Ovary (tissue), 10 donors: ENCODE measurements at places on chromosomes 1 and 21. TPM values are rescaled to one million over a fixed set of nuclear protein-coding genes. Genes with fewer than 3 reads are reported as not detected.
A peak's percentile ranks its signal among the peaks of the same experiment; 100 is the strongest.

GRCh38 chr1:157245823-157246222, 107.6 kb upstream of the ETV3 start:
- no peak for DNase-seq
- no peaks in the 10 kb centered on the region for H3K4me1 ChIP-seq
- no peaks in the 10 kb centered on the region for H3K27me3 ChIP-seq
- H3K27ac ChIP-seq: no peak overlapping the region
- H3K36me3 ChIP-seq: no peaks in the 10 kb centered on the region
- H3K4me3 ChIP-seq: no peak overlapping the region

- H3K36me3 ChIP-seq: no peaks in the 10 kb centered on the region
- DNase-seq: no peak
- no peak overlapping the region for H3K27ac ChIP-seq
- H3K4me1 ChIP-seq: peaks cover 2% of the 10 kb centered on the region
- H3K4me3 ChIP-seq: no peak overlapping the region
Observed at GRCh38 chr1:230915078-230915477, 46.8 kb upstream of the C1orf198 start.

GRCh38 chr21:16250273-16250672, 520.5 kb downstream of the USP25 start:
- no peak for DNase-seq
- H3K4me3 ChIP-seq: no peak overlapping the region
- peaks cover 1% of the 10 kb centered on the region for H3K4me1 ChIP-seq
- H3K27me3 ChIP-seq: no peaks in the 10 kb centered on the region
- no peaks in the 10 kb centered on the region for H3K36me3 ChIP-seq

- no peak for DNase-seq
- H3K36me3 ChIP-seq: no peaks in the 10 kb centered on the region
- no peaks in the 10 kb centered on the region for H3K27me3 ChIP-seq
Observed at GRCh38 chr21:15249285-15249993, 184.6 kb upstream of the NRIP1 start.

- H3K27me3 ChIP-seq: no peaks in the 10 kb centered on the region
- no peak overlapping the region for H3K27ac ChIP-seq
- DNase-seq: no peak
- H3K36me3 ChIP-seq: no peaks in the 10 kb centered on the region
Observed at GRCh38 chr1:162420120-162420519, 8.2 kb upstream of the SH2D1B start.

- DNase-seq: no peak
- H3K4me3 ChIP-seq: no peak overlapping the region
- H3K27ac ChIP-seq: no peak overlapping the region
- H3K36me3 ChIP-seq: no peaks in the 10 kb centered on the region
Observed at GRCh38 chr1:160838888-160839287, 23.8 kb downstream of the CD244 start.

- no peaks in the 10 kb centered on the region for H3K4me1 ChIP-seq
- H3K36me3 ChIP-seq: no peaks in the 10 kb centered on the region
- no peaks in the 10 kb centered on the region for H3K27me3 ChIP-seq
- no peak overlapping the region for H3K4me3 ChIP-seq
- no peak overlapping the region for H3K27ac ChIP-seq
- DNase-seq: no peak
Observed at GRCh38 chr21:27674041-27674615, 707.2 kb upstream of the ADAMTS5 start.

- H3K4me1 ChIP-seq: no peaks in the 10 kb centered on the region
- H3K4me3 ChIP-seq: no peak overlapping the region
- no peak overlapping the region for H3K27ac ChIP-seq
- H3K36me3 ChIP-seq: no peaks in the 10 kb centered on the region
- DNase-seq: no peak
Observed at GRCh38 chr1:3978990-3979325, 78.9 kb upstream of the C1orf174 start.

DNA sequence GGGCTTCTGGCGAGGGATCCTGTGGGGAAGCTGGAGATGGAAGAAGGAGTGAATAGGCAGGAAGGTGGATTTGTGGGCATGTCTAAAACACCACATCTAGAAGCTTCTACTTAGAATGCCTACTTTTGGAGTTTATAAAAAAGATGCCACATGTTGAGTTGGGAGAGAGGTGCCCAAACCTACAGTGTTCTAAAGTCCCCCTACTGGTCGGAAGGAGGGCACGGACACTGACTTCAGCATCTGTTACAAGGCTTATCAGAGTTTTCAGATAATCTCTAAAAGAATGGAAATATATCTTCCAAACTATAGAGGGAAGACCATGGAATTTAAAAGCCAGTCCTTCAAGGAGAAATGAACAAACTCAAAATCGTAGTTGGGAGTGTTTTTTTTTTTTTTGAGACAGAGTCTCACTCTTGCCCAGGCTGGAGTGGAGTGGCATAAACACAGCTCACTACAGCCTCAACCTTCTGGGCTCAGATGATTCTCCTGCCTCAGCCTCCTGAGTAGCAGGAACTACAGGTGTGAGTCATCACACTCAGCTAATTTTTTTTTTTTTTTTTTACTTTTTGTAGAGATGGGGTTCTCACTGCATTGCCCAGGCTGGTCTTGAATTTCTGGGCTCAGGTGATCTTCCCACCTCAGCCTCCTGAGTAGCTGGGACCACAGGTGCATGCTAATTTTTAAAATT, 14.8 kb downstream of the IBA57 start:
- H3K36me3 ChIP-seq: no peaks in the 10 kb centered on the region
- H3K27me3 ChIP-seq: no peaks in the 10 kb centered on the region
- H3K4me1 ChIP-seq: peaks cover 3% of the 10 kb centered on the region
- H3K4me3 ChIP-seq: no peak overlapping the region
- DNase-seq: no peak

- no peak overlapping the region for H3K27ac ChIP-seq
- no peak overlapping the region for H3K4me3 ChIP-seq
- H3K36me3 ChIP-seq: no peaks in the 10 kb centered on the region
- no peaks in the 10 kb centered on the region for H3K27me3 ChIP-seq
Observed at GRCh38 chr21:26115899-26116298, 54.7 kb downstream of the APP start.

- peaks cover 1% of the 10 kb centered on the region for H3K4me1 ChIP-seq
- no peaks in the 10 kb centered on the region for H3K27me3 ChIP-seq
- no peak overlapping the region for H3K27ac ChIP-seq
- no peak overlapping the region for H3K4me3 ChIP-seq
- no peak for DNase-seq
Observed at GRCh38 chr1:191608367-191608766, 549.9 kb upstream of the RGS18 start.

- H3K27me3 ChIP-seq: no peaks in the 10 kb centered on the region
- no peak overlapping the region for H3K4me3 ChIP-seq
- no peak for DNase-seq
- H3K4me1 ChIP-seq: no peaks in the 10 kb centered on the region
Observed at GRCh38 chr1:29798699-29799566, 562.6 kb downstream of the PTPRU start.

- no peak for DNase-seq
- H3K27ac ChIP-seq: no peak overlapping the region
- H3K4me1 ChIP-seq: no peaks in the 10 kb centered on the region
- no peaks in the 10 kb centered on the region for H3K27me3 ChIP-seq
- H3K36me3 ChIP-seq: no peaks in the 10 kb centered on the region
Observed at GRCh38 chr1:102262994-102263393, 266.3 kb upstream of the OLFM3 start.

DNA sequence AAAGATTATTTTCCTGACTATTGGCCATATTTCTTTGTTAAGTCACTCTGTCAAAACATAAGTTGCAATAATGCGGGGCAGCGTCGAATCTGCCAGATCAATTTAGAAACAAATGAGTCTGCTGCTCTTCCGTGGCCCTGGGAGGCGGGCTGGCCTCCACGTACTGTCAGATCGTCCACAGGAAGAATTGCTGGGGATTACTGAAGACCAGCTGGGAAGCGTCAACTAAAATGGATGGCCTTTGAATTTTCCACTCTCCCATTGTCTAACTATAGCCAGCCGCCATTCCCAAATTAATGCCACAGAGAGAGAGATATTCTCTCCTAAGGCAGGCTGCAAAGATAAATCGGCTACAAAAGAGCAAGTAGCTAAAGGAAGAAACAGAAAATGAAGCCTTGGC, 560.2 kb downstream of the SMYD3 start:
- no peaks in the 10 kb centered on the region for H3K27me3 ChIP-seq
- DNase-seq: peak; percentile 21
- peaks cover 2% of the 10 kb centered on the region for H3K4me1 ChIP-seq
- H3K4me3 ChIP-seq: no peak overlapping the region

- H3K27ac ChIP-seq: no peak overlapping the region
- H3K36me3 ChIP-seq: no peaks in the 10 kb centered on the region
- H3K4me3 ChIP-seq: no peak overlapping the region
- no peaks in the 10 kb centered on the region for H3K27me3 ChIP-seq
- DNase-seq: no peak
Observed at GRCh38 chr1:20061866-20062265, 8.1 kb upstream of the PLA2G5 start.

GRCh38 chr1:193471981-193472380, 285.6 kb upstream of the B3GALT2 start:
- H3K27me3 ChIP-seq: no peaks in the 10 kb centered on the region
- H3K4me3 ChIP-seq: no peak overlapping the region
- no peak for DNase-seq
- no peaks in the 10 kb centered on the region for H3K4me1 ChIP-seq
- no peaks in the 10 kb centered on the region for H3K36me3 ChIP-seq
- no peak overlapping the region for H3K27ac ChIP-seq

DNA sequence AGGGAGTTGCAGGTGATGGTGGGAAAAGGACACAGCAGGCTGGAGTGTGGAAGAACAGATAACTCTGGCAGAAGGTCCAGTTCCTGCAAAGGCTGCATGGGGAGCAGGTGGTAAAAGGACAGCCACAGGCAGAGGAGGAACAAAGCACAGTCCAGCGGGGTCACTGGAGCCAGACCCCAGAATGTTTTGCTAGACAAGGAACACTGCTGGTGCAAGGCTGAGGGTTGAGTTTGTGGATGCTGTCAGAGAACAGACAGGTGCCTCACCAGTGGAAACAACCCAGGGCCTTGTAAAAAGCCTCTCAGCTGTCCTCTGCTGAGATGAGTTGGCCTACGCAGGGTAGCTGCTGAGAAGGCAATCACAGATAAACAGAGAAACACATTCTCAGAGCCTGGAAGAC, 101.7 kb downstream of the SSBP3 start:
- no peaks in the 10 kb centered on the region for H3K36me3 ChIP-seq
- no peak overlapping the region for H3K4me3 ChIP-seq
- H3K27me3 ChIP-seq: no peaks in the 10 kb centered on the region
- DNase-seq: no peak

DNA sequence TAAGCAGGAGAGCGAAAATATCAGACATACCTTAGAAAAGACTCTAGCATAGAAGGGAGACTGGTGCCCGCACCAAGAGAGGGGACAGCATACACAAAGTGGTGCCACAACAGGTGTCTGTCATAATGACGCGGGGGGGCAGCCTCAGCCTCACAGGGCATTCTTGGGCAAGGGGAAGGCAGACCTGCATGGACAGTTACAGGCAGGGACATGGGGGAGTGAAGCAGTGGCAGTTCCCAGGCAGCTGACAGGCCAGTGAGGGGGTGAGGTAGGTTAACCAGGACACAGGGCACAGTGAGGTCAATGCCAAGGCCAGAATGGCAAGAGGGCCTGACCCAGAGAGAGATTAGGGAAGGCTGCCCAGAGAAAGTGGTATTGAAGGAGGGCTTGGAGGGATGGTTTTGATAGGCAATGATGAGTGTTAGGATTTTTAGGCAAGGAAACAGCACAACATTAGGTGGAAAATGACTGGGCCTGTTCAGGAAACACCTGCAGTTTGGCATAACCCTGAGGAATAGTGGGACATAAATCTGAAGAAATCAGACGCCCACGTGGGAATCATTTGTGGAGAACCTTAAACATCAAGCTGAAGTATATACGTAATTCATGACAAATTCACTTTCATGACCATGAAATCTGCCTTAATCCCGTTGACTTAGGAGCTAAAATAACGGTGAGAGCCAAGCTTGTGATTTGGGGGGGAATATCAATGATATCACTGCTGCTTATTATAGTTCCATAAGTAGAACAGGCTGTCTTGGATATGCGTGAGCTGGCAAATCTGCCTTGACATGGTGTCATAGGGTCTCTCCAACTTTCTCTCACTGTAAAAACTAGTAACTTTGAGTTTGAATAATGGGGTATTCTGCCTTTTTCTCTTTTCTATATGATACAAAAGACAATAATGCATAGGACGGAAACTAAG, 8.9 kb downstream of the PTPN14 start:
- H3K4me1 ChIP-seq: peaks cover 3% of the 10 kb centered on the region
- no peaks in the 10 kb centered on the region for H3K27me3 ChIP-seq
- H3K4me3 ChIP-seq: no peak overlapping the region
- H3K36me3 ChIP-seq: no peaks in the 10 kb centered on the region
- no peak for DNase-seq

DNA sequence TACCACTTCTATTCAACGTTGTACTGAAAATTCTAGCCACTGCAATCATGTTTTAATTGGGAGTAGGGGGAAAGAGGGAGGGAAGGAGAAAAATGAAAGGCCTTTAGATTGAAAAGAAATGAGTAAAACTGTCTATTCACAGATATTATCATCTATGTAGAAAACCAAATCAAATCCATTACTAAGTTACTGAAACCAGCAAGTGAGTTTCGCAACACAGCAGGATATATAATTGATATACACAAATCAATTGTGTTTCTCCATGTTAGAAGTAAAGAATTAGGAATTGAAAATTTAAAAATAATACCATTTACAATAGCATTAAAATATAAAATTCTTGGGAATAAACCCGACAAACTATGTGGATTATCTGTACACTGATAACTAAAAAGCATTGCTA, 19.2 kb downstream of the SFT2D2 start:
- H3K36me3 ChIP-seq: no peaks in the 10 kb centered on the region
- H3K27me3 ChIP-seq: no peaks in the 10 kb centered on the region
- DNase-seq: no peak
- H3K27ac ChIP-seq: peak overlapping the region; percentile 72
- H3K4me1 ChIP-seq: peaks cover 28% of the 10 kb centered on the region

DNA sequence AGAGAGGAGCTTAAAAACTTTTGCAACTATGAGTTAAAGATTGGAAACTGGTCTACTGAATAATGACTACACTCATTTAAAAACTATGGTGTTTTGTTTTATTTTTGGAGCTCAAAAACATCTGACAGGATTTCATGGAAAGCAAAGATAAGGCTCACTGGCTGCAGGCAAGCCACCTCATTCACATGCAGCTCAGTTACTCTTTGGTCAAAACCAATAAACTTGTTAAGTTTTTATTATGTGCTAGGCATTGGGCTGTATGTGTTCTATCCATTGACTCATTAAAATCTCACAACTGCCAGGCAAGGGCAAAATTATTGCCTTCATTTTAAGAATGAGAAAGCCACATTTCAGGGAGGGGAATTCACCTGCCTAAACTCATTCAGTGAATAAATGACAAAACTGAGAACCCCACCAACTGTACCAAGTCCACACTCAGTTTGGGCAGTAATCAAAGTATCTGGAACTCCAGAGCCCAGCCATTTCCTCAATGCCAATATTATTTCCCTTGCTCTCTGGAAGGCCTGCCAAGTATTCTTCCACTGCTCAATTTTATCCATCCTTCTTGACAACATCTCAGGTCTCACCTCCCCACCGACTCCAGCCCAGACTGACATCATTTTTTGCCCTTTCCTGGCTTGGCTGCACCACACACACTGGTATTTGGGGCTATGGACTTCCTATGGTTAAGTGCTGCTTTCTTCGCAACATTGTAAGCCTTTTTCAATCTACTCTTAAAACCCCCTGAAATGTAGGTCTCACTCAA, 401.1 kb upstream of the NFIA start:
- H3K4me3 ChIP-seq: no peak overlapping the region
- no peaks in the 10 kb centered on the region for H3K36me3 ChIP-seq
- no peaks in the 10 kb centered on the region for H3K4me1 ChIP-seq
- H3K27ac ChIP-seq: no peak overlapping the region
- no peaks in the 10 kb centered on the region for H3K27me3 ChIP-seq

The CRNN gene
- not detected for total RNA-seq

The PTCH2 gene
- total RNA-seq: 21.2 TPM

The CLIC6 gene
- total RNA-seq: 1.0 TPM

The NPPA gene
- total RNA-seq: 0.83 TPM

The HIVEP3 gene
- 5.5 TPM for total RNA-seq

The SCP2 gene
- 105 TPM for total RNA-seq

The RRP15 gene
- total RNA-seq: 7.7 TPM

The ASCL5 gene
- not detected for total RNA-seq
